ENCODE measurements at places on chromosomes 13 and 19. TPM values are rescaled to one million over a fixed set of nuclear protein-coding genes. Genes with fewer than 3 reads are reported as not detected.

The ZNF285 gene
- 3.9 TPM for total RNA-seq

The NKPD1 gene
- total RNA-seq = 0.17 TPM

The ZNF737 gene
- 14.1 TPM for total RNA-seq

The AZU1 gene
- total RNA-seq = 0.77 TPM

GRCh38 chr19:19087676-19088075 lies 23.9 kb downstream of the SLC25A42 start:
- H3K4me3 ChIP-seq = no peak overlapping the region
- peaks cover 7% of the 10 kb centered on the region for H3K4me1 ChIP-seq
- H3K27me3 ChIP-seq = no peaks in the 10 kb centered on the region
- H3K36me3 ChIP-seq = no peaks in the 10 kb centered on the region
- no peak for DNase-seq

GRCh38 chr13:20547479-20547908 lies 19.5 kb upstream of the IFT88 start:
- H3K27ac ChIP-seq = no peak overlapping the region
- H3K4me3 ChIP-seq = no peak overlapping the region
- no peak for DNase-seq
- no peaks in the 10 kb centered on the region for H3K4me1 ChIP-seq
- no peaks in the 10 kb centered on the region for H3K36me3 ChIP-seq
- no peaks in the 10 kb centered on the region for H3K27me3 ChIP-seq

GRCh38 chr13:106033659-106034058 lies 501.8 kb downstream of the EFNB2 start:
- H3K4me1 ChIP-seq = no peaks in the 10 kb centered on the region
- H3K4me3 ChIP-seq = no peak overlapping the region
- H3K27me3 ChIP-seq = no peaks in the 10 kb centered on the region
- H3K27ac ChIP-seq = no peak overlapping the region

DNA sequence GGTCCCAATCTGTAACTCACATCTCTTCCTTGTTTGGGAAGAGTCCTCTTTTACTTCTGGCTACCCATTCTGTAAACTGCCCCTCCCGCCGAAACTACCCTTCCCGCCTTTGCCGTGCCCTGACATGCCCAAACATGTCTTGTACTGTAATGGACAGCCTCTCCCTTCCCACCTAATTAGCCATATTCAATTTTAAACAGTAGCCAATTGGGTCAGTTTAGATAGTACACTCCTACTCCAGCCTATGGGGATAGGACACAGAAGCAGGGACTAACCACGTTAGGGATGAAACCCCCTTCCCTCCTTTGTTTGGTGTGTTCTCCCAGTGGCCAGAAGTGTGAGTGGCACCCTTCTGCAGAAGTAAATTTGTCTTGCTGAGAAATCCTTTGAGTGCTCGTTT lies 34.2 kb downstream of the SACS start:
- H3K4me3 ChIP-seq = no peak overlapping the region
- H3K4me1 ChIP-seq = no peaks in the 10 kb centered on the region
- H3K27me3 ChIP-seq = no peaks in the 10 kb centered on the region
- peak; percentile 76 for DNase-seq
- peaks cover 23% of the 10 kb centered on the region for H3K36me3 ChIP-seq

- H3K36me3 ChIP-seq = peaks cover 3% of the 10 kb centered on the region
- H3K4me1 ChIP-seq = 0 out of 2 replicates have a peak, but pooled peaks cover 3% of the 10 kb centered on the region
- DNase-seq = peak; percentile 82
- H3K4me3 ChIP-seq = no peak overlapping the region
Measured at GRCh38 chr19:38543807-38544568, 73.8 kb downstream of the MAP4K1 start.
